Fibroblast of skin of left biceps (primary cell): ENCODE measurements at places on chromosomes 7 and 10.
A peak's percentile ranks its signal among the peaks of the same experiment; 100 is the strongest.

- DNase-seq, result no peak
Observed at GRCh38 chr7:149714910-149715471, 58.4 kb downstream of the ZNF467 start.

- no peak for DNase-seq
Observed at GRCh38 chr7:135232720-135233119, 918 bp upstream of the STRA8 start.

DNA sequence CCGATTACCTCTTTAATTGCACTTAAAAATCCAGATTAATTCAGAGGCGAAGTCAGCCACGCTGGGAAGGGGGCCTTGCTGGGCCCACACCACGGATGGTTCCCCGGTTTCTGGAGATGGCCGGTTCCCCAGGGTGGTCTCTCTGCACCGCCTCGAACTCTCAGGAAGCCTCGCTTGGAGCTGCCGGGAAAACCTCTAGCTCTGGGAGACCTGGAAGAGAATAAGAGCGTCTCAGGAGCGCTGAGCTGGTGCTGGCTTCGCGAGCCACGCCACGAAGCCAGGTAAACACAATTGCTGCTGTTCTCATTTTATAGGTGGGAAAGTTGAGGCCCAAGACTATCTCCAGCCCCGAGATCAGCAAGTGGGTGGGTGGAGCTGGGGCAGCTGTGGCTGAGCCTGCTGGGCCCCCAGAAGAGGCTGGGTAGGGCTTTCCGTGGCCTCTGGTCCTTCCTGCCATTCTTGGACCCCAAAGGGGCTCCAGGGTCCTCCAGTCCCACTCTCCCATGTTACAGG is 110.4 kb downstream of the MICALL2 start:
- DNase-seq, result no peak

DNA sequence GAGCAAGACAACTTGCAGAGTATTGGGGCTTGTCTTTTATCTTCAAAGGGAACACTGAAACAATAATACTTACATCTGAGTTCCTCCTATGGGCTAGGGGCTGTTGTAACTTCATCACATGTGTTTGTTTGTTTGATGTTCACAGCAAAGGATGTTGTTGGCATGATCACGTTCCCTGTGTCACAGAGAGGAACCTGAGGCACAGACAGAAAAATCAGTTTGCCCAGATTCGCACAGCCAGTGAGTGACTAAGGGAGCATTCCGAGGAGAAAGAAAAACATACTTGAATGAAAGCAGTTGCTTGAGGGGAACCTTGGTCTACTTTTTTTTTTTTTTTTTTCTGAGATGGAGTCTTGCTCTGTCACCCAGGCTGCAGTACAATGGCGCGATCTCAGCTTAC is 87.2 kb upstream of the PFKP start:
- DNase-seq, result no peak

DNA sequence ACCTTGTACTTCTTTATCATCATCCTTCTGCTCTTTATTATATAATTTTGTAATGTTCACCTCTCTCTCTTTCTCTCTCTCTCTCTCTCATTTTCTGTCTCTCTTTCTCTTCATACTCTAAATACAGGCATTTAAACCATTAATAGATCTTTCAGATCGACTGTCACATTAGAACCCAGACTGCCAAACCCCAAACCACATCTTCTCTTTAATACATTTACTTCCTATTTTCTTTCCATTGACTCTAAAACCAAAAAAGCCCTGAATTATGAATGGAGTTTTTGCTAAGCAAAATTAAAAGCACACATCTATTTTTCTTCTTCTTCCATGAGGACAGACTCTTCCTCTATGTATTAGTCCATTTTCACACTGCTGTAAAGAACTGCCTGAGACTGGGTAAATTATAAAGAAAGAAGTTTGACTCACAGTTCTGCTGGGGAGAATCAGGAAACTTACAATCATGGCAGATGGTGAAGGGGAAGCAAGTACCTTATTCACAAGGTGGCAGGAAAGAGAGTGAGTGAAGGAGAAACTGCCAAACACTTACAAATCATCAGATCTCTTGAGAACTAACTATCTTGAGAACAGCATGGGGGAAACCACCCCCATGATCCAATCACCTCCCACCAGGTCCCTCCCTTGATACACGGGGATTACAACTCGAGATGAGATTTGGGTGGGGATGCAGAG is 272.7 kb upstream of the MGMT start:
- no peak for DNase-seq

DNA sequence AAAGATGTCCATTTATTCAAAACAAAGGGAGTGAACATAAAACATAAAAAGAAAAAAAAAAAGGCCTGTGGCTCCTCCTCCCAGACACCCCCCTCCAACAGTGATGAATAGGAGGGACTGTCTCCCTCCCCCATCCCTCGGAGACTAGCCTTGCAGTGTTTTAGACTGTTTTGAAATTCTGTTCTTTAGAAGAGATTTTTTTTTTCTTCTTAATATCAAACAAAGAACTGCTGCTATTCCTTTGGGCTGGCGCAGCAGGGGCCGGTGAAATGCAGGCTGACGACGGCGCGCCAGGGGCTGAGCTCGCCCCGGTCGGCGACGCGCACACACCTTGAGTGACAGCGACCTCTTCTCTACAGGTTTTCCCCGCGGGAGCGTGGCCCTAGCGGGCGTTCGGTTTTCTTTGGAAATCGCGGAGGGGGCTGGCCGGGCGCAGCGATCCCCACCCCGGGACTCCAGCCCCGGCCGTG is at the start of gene LANCL2:
Gene LANCL2 (plus strand): TSS at position 133 of the 470 bp plus-strand sequence. CDS start 689 bp downstream, outside the sequence.
- no peak for DNase-seq

DNA sequence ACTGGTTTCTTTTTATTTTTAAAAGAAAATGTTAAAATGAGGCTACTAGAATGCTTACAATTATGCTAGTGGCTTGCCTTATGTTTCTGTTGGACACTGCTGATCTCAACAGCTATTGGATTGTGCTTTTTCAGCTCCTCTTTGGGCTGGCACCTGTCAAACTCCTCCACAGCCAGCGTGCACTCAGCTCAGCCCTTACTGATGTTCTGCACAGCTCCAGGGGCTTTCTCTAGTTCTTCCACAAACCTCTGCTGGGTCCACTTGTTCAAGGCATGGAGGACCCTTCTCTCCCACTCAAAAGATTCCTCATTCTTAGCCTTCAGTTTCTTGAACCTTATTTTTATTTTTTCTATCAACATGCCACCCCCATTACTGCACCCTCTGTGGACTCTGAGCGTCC is 96.0 kb downstream of the VIPR2 start:
- DNase-seq, result no peak

- DNase-seq, result peak; percentile 42
Observed at GRCh38 chr10:5291501-5292195, 73.1 kb upstream of the UCN3 start.

GRCh38 chr10:113576852-113577251 is 24.0 kb downstream of the HABP2 start:
- DNase-seq, result no peak

DNA sequence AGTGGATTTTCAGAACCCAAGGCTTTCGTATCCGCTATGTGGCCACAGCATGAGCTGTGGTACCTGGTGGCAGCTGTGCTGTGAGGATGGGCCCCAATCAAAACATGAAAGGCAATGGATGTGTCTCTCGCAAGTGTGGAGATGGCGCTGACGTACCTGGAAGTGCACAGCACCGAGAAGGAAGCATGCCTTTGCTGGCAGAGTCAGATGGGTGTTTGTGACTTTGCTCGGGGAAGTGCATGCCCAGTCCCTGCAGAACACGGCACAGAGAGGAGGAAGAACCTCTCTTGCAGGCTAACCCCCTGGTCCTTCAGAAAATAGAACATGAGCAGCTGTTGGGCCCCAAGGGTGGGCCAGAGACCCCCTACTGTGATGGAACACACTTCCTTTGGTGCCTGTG is 654.1 kb upstream of the ZWINT start:
- DNase-seq, result no peak

DNA sequence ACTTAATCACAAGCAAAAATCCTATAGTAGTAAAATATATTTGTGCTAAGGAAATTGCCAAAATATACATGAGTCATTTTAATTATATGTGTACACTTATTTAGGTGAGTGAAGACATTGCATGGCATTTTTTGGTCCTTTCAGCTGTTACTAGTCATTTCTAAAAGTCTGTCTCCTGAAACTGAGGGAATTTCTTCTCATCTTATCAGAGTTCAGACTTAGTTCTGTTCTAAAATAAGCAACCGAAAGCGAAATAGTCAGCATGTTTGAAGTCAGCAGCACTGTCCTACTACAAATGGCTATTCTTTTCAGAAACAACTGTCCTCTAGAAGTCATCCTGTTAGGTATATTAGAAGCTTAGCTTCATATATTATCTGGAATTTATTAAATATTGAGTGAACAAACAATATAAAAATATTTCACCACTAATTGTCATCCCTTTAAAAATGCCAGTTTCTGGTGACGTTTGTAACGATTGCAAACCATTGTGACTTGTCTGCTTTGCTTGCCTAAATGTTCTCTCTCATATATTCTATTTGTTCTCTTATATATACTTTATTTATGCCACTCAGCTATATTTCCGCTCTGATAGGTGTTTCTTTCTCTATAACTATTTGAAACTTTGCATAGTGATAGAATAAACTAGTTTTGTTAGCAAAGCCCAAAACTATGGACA is 227.4 kb upstream of the KAT6B start:
- no peak for DNase-seq

GRCh38 chr10:7035126-7035761 is 375.6 kb downstream of the SFMBT2 start:
- DNase-seq, result no peak

DNA sequence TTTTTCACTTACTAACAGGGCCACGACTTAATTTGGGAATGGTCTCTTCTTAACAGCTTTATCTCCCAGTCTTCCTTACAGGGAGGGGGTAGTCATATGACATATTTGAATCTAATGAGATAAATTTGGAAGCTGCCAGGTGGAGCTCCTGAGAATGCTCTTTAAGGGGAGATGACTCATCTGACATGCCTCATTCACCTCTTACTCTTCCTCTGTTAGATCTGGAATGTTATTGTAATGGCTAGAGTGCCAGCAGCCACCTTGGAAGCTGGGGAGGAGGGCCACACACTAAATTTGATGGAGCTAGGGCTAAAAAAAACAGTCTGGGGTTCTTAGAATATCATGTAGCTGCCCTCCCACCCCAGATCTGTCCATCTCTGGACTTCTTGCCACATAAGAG is 22.7 kb downstream of the HECW1 start:
- no peak for DNase-seq

DNA sequence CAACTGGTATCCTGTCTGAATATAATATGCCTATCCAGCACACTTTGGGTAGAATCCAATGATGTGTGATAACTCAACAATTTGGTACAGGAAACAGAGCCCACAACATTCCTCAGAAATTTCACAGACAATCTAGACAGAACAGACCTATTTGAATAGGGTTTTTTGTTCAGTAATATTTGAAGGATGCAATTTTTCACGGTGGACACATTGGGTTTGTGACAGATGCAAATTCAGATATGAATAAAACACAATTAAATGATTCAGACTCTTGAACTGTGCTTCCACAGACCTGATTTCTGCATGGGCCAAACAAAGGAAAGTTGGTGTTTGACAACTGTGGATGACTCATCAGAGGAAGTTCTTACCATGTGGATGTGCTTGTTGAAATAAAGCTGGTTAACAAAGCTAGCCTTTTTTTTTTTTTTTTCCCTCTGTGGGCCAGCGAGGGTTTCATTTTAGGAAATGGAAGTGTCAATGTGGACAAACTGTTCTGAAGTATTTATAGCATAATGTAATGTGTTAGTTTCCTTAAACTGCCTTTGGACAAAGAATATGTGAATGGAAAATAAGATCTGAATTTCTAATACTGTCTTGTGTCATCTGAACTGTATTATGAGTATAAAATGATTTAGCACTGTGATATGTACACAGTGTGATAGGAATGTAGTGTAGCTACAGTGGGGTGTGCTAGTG is 43.2 kb upstream of the FAM133B start:
- peak; percentile 82 for DNase-seq

GRCh38 chr7:22781230-22781711 is 41.4 kb downstream of the TOMM7 start:
- peak; percentile 88 for DNase-seq

DNA sequence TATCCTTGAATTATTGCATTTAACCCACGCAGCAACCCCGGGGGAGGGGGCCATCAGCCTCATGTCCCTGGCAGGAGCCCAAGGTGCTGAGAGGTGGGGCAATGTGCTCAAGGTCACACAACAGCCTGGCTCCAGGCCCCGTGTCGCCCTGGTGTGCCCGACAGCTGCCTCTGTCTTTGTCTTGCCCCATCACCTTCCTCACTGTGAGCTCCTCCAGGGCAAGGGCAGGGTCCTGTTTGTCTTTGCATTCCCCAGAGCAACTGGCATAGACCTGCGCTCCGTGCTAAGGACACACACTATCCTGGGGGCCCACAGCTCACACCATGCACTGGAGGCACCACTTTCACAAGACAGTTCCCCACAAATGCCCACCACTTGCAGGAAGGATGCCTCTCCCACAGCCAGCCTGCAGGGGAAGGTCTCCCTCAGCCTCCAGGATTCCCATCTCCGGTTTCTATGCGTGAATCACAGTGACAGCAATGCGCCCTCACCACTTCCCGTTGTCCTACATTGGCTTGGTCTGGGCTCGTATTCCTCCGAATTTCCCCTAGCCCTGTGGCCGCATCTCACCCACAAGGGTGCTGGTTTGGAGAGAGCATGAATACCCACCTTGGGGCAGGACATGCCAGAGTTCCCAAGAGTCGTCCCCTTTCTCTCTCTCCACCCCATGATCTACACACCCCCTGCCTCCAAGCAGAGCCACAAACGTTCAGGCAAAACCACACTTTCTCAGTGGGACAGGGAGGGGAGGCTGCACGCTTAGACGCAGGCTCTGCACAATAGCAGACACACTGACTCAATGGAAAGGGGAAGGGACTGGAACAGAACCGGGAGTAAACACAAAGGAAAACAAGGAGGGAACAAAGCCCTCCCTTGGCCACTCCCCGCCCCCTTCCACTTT is 10.3 kb downstream of the ITPRIP start:
- peak; percentile 47 for DNase-seq

GRCh38 chr7:28381466-28381865 is 30.9 kb upstream of the CREB5 start:
- DNase-seq, result no peak

GRCh38 chr7:47335557-47336471 is 246.1 kb downstream of the TNS3 start:
- no peak for DNase-seq

DNA sequence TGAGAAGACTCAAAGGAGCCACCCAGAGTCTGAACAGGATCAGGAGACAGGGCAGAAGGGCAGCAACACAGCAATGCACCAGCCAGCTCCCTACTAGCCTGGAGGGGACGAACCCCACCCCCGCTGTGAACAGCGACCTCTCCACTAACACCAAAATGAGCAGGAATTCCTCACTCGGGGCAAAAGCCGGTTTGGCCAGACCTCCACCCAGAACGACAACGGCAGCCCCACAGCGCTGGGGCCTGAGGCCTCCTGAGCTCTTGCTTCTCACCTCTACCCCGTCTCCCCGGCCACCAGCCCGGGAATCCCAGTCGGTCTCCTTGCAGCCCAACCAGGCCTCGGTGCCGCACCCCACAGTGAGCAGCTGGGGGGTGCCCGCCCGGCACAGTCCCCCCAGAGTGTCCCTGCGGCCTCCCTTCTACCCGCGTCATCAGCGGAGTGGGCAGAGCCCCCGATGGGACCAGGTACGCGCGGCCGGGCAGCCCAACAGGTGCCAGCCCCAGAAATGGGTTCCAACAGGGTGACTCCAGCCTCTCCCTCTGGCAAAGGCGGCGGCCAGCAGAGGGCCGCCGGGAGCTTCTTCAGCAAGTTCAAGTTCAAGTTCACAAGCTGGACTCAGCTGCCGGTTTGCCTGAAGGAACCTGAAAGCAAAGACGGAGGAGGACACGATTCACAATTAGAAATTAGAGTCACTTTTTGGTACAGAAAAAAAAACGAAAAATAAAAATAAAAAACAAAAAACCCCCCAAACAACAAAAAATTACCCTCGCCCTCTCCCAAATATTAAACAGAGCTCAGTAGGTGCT is 129.0 kb downstream of the MARCHF5 start:
- no peak for DNase-seq
